Cardiac muscle cell (in vitro differentiated cells and primary cell): ENCODE measurements at places on chromosomes 12 and 14.
A peak's percentile ranks its signal among the peaks of the same experiment; 100 is the strongest.

GRCh38 chr14:102806447-102806846 is 29.2 kb downstream of the TRAF3 start:
- DNase-seq, result no peak

GRCh38 chr14:102778338-102779083 is 1.3 kb downstream of the TRAF3 start:
- DNase-seq, result peak; percentile 38

DNA sequence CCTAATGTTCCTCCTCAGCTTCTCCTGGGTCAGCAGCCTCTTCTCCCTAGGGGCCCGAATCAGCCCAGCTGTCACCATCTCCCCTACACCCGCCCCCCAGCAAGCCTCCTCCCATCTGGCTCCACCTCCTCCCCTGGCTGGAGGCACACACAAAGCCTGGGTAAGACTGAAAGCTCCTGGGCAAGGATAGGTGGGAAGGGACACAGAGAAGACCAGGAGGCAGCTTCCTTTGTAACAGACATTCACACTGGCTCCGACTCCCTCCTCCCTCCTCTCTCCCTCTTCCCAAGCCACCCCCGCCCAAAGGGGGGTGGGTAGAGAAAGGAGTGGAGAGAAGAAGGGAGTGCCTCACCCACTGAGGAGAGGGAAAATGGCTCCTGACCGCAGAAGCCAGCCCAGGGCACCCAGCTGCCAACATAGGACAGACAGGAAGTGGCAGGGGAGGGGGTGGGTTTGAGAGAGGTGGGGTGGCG is 4.0 kb downstream of the CHD4 start:
- DNase-seq, result peak; percentile 36

DNA sequence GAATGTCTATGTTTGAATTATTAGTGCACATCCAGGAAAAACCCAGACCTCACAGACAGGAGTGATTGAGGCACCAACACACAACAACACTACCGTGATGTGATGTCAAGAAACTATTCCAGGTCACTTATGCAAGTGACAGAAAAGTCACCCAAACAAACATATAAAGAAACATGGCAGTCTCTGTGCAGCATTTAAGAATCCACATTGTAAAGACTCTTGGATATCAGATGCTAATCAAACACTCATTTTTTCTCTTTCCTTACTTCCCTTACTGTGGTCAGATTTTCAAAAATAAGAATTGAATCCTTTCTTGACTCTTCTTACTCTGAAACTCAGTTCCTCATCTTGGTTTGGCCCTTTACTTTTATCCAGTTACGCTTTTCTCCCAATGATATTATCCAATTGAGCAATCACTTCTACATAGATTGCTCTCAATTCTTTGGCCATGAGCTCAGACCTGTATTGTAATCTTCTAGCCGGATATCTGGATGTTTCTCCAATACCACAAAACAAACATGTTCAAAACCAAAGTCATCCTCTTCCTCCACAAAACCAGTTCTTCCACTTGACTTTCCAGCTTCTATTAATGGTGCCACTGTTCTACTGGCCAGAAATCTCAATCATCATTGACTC is 115.4 kb downstream of the DUSP6 start:
- no peak for DNase-seq

DNA sequence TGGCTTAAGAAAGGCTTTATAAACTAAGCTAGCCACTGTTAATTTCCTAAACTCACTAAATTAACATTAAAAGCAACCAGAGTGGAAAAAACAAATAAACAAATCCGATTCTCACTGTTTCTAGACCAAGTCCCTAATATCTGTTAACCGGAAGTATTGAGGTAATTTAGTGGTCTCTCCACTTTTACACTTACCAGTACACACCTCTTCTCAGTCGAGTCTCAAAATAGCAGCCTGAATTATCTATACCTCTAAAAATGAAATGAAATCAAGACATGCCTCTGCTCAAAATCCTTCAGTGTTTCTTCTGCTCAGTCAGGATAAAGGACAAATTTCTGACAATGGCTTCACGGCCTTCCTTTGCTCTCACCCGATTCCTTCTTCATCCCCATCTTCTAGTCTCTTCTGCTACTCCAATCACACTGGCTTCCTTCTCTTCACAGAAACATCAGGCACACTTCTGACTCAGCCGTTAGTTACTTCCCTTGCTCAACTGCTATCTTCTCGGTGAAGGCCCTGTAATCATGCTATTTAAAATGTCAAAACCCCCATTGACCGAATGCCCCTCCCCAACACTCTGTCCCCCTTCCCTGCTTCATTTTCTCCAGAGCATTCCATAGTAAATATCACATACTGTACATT is 161.3 kb downstream of the KITLG start:
- no peak for DNase-seq

GRCh38 chr12:28955931-28956330 is 193.1 kb upstream of the FAR2 start:
- DNase-seq, result no peak

DNA sequence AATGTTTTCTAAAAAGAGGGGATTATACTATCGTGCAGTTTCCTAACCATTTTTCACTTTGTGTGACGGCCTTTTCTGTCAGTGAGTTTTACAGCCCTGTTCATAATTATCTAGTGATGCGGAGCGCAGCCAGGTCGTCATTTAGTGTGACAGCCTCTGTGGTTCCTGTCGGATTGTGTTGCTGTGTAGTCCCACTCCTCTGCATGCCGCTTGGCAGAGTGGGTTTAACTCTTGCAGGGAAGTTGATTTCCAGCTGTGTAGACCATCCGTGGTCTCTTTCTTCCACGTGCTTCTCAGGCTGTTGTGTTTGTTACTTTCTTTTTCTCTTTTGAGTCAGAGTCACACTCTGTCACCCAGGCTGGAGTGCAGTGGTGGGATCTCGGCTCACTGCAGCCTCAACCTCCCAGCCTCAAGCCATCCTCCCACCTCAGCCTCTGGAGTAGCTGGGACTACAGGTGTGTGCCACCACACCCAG is 8.6 kb downstream of the RAN start:
- no peak for DNase-seq

DNA sequence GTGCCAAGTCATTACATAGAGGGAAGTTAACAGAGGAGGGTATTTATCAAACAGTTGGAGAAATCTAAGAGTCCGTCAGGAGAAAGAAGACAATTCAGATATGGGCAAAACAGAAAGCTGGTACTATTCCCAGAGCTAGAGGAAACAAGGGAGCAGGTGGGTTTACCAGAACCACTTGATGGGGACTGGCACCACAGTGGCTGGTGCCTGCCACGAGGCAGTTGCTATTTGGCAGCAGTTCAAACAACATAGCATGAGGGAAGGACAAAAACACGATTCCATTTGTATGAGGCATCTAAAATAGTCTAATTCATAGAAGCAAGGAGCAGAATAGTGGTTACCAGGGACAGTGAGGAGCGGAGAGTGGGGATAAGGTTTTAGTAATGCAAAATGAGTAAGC is 24.6 kb upstream of the KLRD1 start:
- DNase-seq, result no peak

DNA sequence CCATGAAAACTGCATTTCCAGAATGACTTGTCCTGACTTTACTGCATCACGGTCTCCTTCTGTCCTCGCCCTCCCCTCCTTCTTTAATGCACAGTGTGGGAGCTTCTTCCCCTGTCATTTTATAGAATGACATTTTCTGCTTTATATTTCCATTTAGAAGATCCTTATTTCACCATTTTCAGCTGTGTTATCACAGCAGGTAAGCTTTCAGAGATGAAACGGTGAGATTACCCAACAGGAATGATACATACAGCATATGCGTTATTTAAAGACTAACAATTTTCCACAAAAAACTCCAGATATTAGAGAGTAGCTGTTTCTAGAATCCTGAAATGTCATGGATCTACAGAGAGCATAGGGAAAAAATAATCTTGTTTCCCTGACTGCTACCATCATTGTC is 27.3 kb upstream of the PZP start:
- DNase-seq, result no peak

GRCh38 chr12:62382526-62382925 is 84.1 kb upstream of the MON2 start:
- no peak for DNase-seq
